ENCODE measurements at places on chromosomes 2 and 18.

GRCh38 chr18:50159654-50160046, 35.3 kb downstream of the MYO5B start:
- DNase-seq: no peak

- no peak for DNase-seq
Measured at GRCh38 chr2:236078297-236079255, 89.6 kb downstream of the GBX2 start.

- DNase-seq: no peak
Measured at GRCh38 chr18:13568443-13569392, 157.6 kb downstream of the FAM210A start.

- DNase-seq: no peak
Measured at GRCh38 chr2:197137231-197137630, 173.3 kb downstream of the ANKRD44 start.

DNA sequence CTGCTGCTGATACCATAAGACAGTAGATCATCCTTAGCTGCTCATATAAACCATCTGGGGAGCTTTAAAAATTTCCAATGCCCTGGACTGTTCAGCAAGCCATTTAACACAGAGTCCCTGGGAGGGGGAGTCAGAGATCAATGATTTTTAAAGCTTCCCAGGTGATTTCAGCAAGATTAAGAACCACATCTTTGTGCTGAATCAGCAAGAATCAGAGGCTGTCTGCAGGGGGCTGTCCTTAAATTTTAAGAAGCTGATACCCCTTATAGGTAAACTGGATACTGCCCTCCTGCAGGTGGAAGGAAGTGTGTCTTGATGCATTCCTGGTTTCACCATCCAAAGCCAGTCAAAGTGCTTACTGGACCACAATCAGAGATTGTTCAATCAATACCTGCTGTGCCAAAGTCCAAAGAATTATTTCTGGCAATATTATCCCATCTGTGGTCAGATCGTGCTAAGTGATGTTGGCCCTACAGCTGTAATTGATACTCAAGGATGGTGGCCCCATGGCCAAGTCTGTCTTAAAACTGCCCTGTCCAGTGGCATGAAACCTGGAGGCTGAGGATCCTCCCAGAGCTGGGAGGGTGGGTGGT, 72.2 kb downstream of the BCL2L11 start:
- DNase-seq: no peak

GRCh38 chr2:118268268-118268667, 180.0 kb downstream of the INSIG2 start:
- no peak for DNase-seq

- DNase-seq: no peak
Measured at GRCh38 chr18:28161608-28162599, 15.0 kb downstream of the CDH2 start.

- no peak for DNase-seq
Measured at GRCh38 chr2:165660361-165660760, 133.7 kb downstream of the GALNT3 start.

DNA sequence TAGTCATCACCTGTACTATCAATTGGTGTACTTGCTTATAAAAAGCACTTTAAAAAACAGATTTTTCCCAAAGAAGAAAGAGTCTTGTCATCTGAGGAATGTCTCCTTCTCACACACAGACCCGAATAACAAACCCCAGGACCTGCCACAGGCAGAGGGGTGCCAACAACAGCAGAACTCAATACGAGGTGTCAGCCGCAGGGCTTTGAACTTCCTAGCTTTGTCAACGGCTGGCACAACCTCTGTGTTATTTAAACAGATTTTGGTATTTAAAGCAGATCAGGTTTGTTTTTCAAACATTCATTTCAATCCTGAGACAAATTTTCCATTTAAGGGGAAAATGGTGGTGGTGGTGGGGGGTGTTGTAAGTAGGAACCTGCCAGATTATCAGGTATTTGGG, 138.4 kb upstream of the RIOK3 start:
- DNase-seq: no peak

DNA sequence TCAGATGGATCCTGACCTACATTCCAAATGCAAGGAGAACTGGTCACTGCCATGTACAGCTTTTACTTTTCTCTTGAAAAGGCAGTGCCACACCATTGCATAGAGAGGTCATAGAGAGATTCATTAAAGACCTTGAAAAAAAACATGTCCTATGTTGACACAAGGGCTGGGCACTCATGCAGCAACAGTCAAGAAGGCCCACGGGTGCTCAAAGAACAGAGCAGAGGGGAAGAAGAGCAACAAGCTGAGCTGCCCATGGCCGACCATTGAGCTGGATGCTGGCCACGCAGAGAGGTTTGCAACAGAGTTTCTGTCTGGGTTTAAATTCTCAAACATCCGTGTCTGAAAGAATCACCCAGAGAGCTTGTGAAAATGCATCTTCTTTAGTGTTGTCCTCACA, 99.1 kb downstream of the ADD2 start:
- no peak for DNase-seq

DNA sequence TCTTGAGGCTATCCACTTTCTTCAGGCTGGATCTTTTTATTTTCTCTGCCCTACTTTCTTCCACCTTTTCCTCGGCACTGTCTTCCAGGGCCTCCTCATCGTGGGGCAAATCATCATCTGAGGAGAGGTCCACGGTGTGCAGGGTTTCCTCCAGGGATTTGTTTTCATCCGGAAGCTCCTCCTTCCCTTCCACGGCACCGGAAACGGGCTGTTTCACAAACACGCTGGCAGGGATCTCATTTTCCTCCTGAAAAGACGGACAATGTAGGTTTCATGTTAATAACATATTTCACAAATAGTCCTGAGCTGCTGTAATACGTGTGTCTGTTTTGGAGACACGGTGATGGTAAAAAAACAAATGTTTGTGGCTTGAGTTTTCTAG, 10.4 kb downstream of the CAVIN2 start:
- no peak for DNase-seq

DNA sequence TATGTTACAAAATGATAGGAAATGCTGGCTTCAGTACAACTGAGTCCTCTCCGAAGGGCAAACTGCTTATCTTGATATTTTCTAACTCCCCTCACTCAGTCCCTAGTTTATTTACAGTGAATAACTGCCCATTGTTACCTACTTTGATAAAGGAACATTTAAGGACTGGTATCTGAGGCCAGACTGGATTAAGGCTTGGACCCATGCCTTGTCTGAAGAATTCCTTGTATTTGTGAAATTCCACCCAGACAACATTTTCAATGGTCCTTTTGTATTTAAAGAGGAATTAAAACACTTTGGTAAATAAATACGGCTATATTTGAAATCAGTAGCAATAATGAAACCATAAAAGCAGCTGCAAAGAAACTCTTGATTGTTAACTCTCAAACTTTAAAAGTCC, 58.3 kb downstream of the PELI1 start:
- DNase-seq: no peak

Measured in Panc1 (cell line).